ENCODE measurements at places on chromosomes 11 and 22.
A peak's percentile ranks its signal among the peaks of the same experiment; 100 is the strongest.

GRCh38 chr22:22901578-22902218, 14.1 kb downstream of the IGLL5 start:
- DNase-seq = no peak

GRCh38 chr11:74019860-74020259, 11.0 kb upstream of the UCP3 start:
- no peak for DNase-seq

DNA sequence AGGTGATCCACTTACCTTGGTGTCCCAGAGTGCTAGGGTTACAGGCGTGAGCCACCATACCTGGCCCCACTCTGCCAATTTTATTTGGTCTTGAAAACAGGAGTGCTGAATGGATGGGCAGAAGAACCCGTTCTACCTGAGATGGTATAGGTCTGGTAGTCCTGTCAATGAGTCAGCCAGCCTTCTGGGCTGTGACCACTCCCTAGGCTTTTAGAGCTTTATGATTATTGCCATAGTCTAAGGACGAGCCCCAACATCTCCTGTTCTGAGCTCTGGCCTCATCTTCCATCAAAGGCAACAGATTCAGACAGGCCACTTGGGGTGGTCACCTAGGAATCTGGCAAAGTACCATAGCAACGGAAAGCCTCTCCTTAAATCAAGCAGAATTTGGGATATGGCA, 11.5 kb downstream of the ZDHHC5 start:
- no peak for DNase-seq

- no peak for DNase-seq
These were observed 28.6 kb upstream of the APOL5 start for GRCh38 chr22:35688913-35689675.

DNA sequence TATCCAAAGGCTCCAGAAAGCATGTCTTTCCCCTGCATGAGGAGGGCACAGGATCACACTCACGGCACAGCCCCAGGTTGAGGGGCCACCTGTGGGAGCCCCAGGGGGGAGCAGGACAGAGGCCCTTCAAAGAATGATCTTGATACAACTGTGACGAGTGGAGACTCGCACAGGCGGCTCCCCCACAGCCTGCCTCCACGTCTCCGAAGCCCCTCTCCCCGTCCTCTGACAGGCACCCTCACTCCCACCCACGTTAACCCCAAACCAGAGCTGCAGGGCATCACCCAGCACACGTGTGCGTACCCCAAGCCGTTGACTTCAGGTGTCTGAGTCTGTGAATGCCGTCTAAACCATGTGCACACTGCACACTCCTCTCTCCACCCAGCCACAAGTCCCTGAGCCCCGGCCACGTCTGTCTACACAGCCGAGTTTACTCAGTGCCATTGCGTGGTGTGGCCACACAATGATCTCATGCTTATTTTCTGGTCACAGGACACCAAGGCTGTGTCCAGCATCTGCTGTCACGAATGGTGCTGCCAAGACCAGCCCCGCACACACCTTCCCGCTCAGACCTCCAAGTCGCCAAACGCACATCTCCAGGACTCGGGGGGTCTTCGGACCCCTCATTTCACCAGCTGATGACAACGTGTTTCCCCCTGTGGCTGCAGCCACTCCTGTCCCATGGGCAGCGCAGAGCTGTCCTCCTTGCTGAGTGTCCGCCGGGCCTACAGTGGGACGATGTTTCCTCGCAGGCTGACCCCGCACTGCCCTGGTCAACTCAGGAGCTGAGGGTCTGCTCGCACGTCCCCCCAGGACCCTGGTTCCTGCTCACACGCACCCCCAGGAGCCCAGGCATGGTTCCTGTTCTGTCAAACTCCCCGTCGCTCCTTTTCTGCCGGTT, 251.2 kb downstream of the BRD1 start:
- no peak for DNase-seq

- DNase-seq = no peak
These were observed 108.7 kb downstream of the CTTN start for GRCh38 chr11:70506986-70507385.

GRCh38 chr22:37304595-37305343, 22.5 kb downstream of the CYTH4 start:
- DNase-seq = no peak

- peak; percentile 57 for DNase-seq
These were observed at the start of gene KIAA1671 for GRCh38 chr22:24951942-24952836. Gene KIAA1671 (plus strand): TSS chr22:24952716. CDS start chr22:25028000, 75,284 bp downstream.

All from omental fat pad (tissue), 4 donors.